ENCODE measurements at places on chromosomes 1 and 21.

- no peak for DNase-seq
Measured at GRCh38 chr21:33411949-33412430, 8.8 kb downstream of the IFNGR2 start.

GRCh38 chr1:10904396-10905358 lies 107.8 kb upstream of the TARDBP start:
- DNase-seq = no peak

- no peak for DNase-seq
Measured at GRCh38 chr1:223738465-223739365, 26.4 kb downstream of the CAPN2 start.

- peak; percentile 35 for DNase-seq
Measured at GRCh38 chr1:87334351-87335174, 5.9 kb downstream of the LMO4 start.

DNA sequence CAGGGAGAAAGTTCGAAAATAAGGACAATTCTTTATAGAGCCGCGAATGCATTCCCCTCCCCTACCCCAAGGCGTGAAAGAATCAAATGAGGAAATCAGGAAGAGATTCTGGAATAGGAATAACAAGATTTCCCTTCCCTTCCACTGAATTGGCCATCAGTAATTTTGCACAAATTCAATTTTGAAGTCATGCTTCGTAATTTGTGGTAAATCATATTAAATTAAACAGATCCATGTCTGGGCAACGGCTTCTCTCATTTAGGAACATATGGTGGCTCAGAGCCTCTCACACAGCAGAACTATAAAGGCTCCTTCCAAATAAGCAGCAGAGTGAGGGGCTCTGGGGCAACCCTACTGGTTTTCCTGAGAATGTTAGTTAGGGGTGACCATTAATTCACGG lies 152.9 kb downstream of the CLIC6 start:
- DNase-seq = no peak

DNA sequence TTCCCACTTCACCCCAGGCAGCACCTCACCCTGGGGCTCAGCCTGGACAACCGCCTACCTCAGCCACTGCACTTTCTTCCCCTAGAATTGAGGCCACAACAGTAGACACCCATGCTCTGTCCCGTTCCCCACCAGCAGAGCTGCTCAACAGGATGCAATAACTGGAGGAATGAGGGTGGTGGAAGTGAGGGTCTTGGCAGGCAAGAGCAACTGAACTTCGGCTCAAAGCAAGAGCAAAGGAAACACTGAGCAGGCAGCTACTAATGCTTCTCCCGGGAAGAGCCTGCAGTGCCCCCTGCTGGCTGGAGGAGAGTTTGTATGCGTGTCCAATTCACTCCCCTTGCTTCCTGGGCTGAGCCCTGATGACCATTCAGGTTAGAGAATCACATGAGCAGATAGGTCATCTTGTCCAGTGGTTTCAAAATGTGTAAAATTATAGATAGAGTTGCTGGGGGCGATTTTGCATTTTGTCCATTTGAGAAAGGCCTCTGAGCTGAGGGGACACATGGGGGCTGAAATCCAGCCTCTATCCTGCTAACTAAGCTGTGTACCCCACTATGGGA lies 13.9 kb downstream of the NT5C1A start:
- peak; percentile 80 for DNase-seq

DNA sequence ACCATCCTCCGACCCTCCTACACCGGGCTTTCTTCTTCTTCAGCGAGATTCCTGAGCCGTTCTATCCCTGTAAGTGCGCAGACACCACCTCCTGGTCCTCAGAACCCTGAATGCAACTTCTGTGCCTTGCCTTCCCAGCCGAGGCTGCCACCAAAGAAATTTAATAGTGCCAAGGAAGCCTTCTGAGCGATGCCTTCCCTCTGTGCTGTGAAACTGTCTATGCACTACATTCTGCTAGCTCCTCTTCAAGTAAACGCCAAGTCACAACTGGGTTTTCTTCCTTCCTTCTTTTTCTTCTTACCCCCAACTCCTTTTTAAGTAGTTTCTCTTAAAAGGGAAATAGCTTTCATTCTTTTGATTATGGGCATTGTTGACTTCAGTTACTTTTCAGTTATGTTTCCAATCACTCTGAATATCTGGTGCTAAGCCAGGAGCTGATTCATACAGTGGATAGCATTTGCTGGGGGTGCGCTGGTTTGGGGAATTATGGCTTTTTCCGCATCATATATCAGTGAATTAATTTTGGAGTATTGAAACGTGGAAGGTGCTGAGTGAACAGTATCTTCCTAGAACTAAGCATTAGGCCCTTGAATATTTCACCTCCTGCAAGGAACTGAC lies 38.6 kb upstream of the GPR88 start:
- no peak for DNase-seq

GRCh38 chr1:234216116-234216703 lies 157.0 kb upstream of the COA6 start:
- DNase-seq = no peak

- DNase-seq = no peak
Measured at GRCh38 chr1:195941314-195941713, 666.9 kb downstream of the KCNT2 start.

- no peak for DNase-seq
Measured at GRCh38 chr1:104973516-104973915, 1223.8 kb downstream of the AMY1C start.
